Stimulated activated naive CD8-positive, alpha-beta T cell treated with anti-CD3 and anti-CD28 coated beads, Interleukin-15, Interleukin-2, amounts not matched to agents 100 U/mL and 50 U/mL, for 24 hours (primary cell): ENCODE measurements at places on chromosomes 5 and 9.

- DNase-seq: no peak
Observed at GRCh38 chr5:61599370-61600122, 267.5 kb downstream of the ZSWIM6 start.

DNA sequence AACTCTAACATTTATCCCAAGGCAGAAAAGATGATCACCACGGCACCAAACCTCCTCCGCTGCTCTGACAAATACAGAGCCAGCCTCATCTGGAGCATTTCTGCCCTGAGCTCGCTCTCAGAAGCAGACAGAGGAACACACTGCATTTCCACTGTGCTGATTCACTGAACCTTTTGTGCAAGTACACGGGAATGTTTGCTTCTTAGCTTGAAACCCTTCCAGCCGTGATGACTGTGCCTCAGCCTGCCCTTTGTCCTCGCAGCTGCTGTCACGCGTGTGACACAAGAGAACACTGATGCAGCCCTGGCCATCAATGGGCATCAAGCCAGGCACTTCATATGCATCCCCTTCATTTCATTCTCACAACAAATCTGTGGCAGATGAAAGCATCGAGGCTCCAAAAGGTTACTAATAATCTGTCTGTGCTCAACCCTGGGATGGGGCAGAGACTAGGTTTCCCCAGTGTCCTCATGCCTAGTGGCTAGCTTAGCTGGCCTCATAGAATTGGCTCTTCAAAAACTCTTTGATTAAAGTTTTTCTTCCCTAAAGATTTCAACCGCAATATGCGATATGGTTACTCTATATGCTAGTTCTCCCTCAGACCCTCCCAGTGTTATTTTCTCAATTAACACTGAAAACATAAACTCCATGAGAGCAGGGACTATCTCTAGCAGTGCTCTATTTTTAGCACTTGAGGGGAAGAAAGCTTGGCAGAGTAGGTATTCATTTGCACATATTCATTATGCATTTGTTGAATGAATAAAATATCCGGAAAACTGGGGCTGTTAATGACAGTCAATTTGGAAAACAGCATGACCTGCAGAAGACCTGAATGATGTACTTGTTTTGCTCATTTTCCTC is 7.3 kb downstream of the CDC14B start:
- DNase-seq: no peak

DNA sequence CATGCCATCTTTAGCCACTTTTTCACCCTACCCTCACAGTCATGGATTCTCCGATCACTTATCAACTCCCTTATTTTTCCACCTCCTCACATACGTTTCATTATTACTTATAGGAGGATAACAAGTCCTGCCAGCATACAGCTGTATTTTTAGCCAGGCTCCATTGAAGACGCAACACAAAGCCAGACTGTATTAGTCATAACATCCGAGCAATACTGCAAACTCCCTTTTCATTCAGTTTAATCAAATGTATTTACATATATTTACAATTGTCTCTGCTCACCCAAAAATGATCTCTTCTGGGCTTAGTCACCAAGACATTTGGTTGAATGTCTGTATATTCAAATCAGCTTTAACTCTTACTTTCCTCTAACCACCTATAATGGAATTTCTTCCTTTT is 126.4 kb upstream of the PRLR start:
- no peak for DNase-seq

DNA sequence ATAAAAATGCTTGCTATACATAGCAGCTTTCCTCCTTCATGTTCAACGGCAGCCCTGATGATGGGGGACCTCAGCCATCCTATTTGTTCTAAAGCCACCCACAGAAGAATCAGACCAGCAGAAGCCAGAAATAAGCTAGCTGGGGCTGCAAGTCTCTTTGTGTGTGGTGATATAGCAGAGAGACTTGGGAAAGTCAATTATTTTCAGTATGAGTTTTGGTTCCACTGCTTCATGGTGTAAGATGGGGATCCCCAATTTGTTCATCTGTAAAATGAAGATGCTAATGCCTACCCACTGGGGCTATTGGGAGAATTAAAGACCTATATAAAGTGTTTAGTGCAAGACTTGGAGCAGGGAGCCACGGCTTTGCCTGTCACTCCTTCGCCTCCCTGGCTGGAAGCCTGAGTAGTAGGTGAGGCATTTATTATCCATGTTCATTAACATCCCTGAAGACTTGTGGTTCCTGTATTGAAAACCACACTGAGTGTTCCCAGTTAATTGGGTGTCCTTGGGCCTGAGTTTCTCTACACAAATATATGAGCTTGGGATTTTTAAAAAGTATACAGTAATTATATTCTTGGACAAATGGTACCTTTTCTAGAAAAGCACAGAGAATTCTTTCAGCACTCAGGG is 210.1 kb upstream of the SLC24A2 start:
- no peak for DNase-seq

- DNase-seq: no peak
Observed at GRCh38 chr9:95726756-95727155, 148.7 kb upstream of the ERCC6L2 start.

- no peak for DNase-seq
Observed at GRCh38 chr9:1170918-1171317, 120.8 kb downstream of the DMRT2 start.

GRCh38 chr5:78519198-78519941 is 129.2 kb downstream of the LHFPL2 start:
- DNase-seq: no peak

DNA sequence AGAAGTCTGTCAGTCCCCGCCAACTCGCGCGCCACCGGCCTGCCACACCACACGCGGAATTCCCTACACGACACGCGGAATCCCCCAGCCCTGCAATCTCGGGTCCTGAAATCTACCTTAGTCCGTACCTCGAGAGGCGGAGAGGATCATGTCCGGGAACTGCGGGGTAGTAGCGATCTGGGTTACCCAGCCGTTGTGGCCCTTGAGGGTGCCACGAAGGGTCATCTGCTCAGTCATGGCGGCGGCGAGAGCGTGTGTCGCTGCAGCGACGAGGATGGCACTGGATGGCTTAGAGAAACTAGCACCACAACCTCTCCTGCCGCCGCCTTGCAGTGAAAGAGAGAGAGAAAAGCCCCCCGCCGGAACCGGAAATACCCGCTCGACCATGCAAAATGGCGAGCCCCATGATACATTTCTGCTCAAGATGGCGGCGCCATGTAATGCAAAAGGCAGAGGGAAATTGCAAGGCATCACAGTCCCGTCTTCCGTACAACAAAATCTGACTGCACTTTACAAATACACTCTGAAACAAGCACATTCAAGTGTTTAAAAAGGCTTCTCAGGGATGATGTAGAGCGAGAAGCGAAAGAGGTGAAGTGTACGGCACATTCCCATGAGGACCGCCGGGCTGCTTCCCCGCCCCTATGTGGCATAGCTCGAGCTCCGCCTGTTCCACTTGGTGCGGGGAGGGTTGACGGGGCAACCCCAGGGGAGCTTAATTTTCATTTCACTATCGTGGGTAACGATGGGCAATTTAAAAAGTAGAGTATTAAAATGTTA is at the start of gene RACK1:
Gene RACK1 (minus strand): TSS at position 343 of the 780 bp plus-strand sequence. CDS start 106 bp downstream, at position 237.
- DNase-seq: peak; percentile 88

- DNase-seq: no peak
Observed at GRCh38 chr9:86721843-86722705, 225.2 kb downstream of the GAS1 start.

- DNase-seq: no peak
Observed at GRCh38 chr9:127847833-127848755, 6.4 kb downstream of the ENG start.

GRCh38 chr9:581673-582497 is 259.6 kb upstream of the DMRT1 start:
- DNase-seq: no peak

- no peak for DNase-seq
Observed at GRCh38 chr5:139088024-139088423, 110.1 kb downstream of the SIL1 start.

DNA sequence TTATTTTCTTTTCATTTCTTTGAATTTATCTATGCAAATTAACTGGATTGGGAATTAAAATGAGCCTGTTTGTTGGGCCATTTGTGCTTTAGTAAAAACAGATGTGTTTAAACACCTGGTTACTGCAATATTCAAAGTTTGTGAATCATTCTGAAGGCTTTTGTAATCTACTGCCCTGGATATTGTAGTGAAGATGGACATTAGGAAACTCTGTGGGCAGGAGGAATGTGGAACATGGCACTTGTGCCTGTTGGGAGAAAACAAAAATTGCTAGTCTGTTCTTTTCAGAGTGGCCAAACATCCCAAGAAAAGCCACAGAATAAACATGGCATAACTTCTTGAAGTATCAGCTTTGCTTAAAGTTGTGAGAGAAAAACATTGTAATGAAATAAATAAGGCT is 40.8 kb downstream of the CHSY3 start:
- no peak for DNase-seq

GRCh38 chr9:121689461-121690157 is 38.2 kb downstream of the DAB2IP start:
- no peak for DNase-seq

DNA sequence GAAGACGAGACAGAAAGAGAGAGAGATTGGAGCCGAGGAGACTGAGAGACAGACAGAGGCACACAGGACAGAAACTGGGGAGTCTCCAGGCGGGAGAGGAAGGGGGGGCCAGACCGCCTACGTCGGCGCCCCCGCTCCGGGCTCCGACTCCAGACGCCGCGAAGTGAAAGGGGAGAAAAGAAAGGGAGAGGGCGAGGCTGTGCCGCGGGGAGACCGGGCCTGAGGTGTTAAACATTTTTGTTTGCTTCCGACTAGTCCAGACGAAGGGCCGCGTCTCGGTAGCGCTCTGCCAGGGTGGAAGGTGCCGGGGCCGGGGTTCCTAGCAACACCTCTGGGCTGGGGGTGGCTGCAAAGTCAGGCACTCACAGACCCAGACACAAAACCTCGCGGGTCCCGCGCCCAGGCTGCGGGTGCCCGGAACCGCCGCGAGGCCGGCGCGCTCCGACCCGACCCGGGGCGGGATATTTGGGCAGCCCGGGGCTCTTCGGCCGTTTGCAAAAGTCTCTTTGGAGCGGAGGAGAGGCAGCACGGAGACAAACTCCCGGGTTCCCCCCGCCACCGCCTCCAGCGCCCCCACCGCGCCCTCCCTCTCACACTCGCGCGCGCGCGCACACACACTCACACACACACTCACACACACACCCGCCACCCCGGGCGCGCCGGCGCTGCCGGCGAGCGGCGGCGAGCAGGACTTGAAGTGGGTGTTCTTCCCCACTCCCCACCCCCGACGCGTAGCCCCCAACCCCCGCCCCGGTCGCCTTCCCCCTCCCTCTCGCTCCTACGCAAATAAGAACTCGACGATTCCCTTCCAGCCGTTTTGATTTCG is 626 bp upstream of the FST start:
- peak; percentile 40 for DNase-seq

DNA sequence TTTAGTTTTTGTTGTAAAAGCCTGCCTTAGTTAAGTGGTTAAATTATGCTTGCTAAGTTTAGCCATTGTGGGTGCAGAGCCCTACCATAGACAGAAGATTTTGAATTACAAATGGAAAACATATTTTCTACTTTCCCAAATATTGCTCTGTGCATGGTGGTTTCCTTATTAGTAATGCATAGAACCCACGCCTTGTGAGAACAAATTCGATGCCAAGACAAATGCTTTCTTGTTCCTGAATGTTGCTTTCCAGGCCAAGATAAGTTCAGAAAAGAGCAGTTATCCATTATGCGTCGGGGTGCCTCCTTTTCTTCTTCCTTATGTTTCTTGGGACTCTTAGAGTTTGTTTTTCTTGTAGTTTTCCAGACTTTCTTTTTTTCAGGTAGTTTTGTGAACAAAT is 31.0 kb upstream of the GARNL3 start:
- DNase-seq: no peak

- no peak for DNase-seq
Observed at GRCh38 chr9:117046666-117047327, 359.7 kb downstream of the TRIM32 start.

- DNase-seq: no peak
Observed at GRCh38 chr9:127107171-127107928, 15.1 kb downstream of the ANGPTL2 start.

DNA sequence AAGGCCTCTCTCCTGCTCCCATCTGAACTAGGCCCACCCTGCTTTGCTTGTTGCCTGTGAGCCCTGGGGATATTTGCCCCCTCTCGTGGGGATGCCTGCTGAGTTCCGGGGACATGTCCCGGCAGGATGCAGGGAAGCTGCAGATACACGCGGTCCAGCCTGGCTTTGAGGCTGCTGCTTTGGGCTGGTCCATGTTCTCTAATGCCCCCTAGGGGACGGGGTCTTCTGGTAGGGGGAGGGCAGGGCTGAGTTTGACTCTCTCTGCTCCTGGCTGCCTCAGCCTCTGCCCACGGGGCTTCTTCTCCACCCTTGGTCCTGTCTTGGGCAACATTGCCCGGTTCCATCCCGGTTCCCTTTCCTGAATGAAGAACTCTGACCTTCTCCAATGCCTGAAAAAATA is 84.9 kb upstream of the ASS1 start:
- DNase-seq: no peak

GRCh38 chr5:136053336-136054141 is 24.8 kb downstream of the TGFBI start:
- DNase-seq: no peak

GRCh38 chr9:94005272-94005901 is 50.2 kb upstream of the BARX1 start:
- no peak for DNase-seq

GRCh38 chr5:41793141-41793770 is 77.0 kb downstream of the OXCT1 start:
- no peak for DNase-seq

DNA sequence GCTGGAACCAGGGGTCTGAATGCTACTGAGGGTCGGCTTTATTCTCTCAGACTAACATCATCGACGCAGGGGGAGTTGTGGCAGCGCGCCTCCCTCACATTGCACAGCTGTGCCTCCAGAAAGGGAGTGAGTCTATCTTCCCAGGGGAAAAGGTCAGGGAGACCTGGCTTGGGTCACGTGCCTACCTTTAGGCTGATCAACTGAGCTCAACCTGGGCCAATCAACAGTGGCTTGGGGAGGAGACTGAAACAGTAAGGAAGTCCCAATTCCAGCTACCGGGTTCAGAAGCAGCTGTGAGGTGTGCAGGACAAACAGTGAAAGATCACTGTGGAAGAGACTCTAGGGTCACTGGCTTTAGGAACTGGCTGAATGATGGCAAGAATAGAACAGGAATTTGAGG is 14.3 kb downstream of the SNX30 start:
- no peak for DNase-seq

DNA sequence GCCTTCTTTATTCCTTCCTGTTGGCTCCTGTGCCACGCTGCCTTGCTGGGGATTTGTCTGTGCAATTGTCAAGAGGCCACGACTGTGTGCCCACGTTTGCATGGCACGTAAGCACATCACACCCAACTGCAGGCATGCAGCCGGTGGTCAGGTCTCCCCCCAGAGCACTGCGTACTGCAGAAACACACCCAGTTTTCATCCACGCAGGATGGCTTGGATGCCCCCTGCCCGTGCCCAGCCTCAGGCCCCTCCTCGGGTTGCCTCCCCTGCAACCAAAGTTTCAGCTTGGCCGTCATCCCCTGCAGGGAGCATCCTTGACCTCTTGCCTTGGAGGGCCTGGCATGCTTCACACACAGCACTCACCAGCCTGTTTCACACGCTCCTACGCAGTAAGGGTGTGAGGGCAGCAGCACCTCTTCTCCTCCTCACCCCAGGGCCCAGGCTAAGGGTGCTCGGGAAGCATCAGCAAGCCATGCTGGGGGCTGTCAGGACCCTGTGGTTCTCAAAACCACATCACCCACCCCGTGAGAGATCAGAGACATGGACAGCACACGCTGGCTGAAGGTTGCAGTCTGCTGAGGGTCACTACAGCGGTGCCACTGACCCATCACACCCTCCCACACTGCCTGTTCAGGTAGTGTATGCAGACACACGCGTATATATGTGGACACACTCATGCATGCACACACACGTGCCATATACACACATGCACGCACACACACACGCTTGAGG is 3.1 kb downstream of the MRPL36 start:
- no peak for DNase-seq
